ENCODE measurements at places on chromosomes 2 and 18.

GRCh38 chr2:9092383-9093282, 89.1 kb upstream of the MBOAT2 start:
- no peaks in the 10 kb centered on the region for H3K36me3 ChIP-seq
- H3K27me3 ChIP-seq, result no peaks in the 10 kb centered on the region
- no peak overlapping the region for H3K27ac ChIP-seq
- H3K4me3 ChIP-seq, result no peak overlapping the region
- H3K4me1 ChIP-seq, result no peaks in the 10 kb centered on the region
- no peak for DNase-seq

DNA sequence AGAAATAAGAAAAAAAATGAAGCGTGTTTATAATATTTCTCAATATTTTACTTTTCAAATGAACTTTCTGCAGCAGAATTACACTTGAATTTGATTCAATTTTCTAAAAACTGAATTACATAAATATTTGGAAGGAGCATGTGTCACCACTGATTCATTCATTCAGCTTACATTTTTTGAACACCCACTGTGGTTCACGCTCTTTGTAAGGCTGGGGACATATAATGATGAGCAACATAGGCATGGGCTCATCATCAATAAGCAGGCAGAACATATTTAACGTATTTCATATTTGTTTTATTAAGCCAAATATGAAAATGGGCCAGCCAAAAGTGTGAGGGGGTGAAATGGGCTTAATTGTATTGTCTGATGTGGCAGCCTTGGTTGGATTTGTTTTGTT, 209.1 kb downstream of the CTNNA2 start:
- no peaks in the 10 kb centered on the region for H3K27me3 ChIP-seq
- no peaks in the 10 kb centered on the region for H3K4me1 ChIP-seq
- H3K36me3 ChIP-seq, result no peaks in the 10 kb centered on the region
- no peak for DNase-seq
- no peak overlapping the region for H3K27ac ChIP-seq

DNA sequence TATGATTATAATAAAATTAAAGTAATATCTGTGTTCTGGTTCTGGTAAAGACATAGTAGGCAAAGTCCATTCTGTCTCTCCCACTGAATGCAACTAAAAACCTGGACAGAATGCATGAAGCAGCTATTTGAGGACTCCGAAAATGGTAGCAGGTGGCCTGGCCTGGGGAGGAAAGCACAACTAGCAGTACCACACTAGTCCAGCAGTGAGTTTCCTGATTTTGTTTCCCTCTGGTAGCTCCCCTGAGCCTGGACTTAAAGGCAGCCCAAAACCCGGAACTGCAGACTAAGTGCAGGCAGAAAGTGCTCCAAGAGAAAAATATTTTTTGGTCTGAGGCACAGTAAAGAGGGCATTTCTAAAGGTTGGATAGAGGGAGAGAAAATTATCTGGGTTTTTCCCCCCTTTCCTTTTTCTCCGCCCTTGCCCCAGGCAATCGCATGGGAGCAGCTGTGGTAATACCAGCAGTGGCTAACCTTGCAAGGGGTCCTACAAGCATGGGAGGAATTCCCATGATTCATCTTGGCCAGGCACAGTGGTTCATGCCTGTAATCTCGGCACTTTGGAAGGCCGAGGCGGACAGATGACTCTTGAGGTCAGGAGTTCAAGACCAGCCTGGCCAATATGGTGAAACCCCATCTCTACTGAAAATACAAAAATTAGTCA, 32.3 kb downstream of the ASXL2 start:
- H3K4me1 ChIP-seq, result peaks cover 2% of the 10 kb centered on the region
- H3K36me3 ChIP-seq, result 0 out of 2 replicates have a peak, but pooled peaks cover 4% of the 10 kb centered on the region
- no peak for DNase-seq
- H3K27ac ChIP-seq, result no peak overlapping the region
- H3K4me3 ChIP-seq, result no peak overlapping the region

DNA sequence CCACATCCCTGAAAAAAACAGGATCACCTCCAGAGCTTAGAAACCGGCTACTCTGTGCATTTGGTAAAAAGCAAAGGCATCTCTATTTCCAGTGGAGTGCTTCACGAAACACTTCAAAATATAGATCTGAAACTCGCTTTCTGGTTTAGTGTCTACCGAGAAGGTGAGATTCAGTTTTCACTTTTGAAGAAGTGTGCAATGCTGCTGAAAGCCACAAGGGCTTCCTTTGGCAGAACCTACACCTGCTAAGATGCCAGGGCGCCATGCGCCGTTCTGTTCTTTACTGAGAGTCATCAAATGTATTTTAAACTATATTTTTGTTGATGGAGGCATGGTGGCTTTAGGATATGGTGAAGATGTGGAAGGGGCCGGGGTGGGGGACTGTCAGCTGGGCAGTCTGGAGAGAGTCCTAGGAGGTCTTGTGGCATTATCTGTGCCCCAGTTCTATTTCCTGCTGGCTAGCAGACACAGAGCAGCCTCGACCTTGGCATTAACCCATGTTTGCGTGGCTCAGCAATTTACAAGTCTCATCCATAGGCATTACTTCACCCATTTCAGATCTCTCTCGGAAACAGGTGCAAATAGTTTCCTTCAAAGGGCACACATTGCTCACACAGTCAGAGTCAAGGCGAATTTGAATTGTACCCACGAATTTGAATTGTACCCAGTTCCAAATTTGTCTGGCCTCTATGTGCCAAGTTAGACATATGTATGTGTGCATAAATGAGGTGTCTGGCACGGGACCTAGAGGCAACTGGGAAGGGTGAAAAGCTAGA, 46.7 kb upstream of the KCNF1 start:
- no peak overlapping the region for H3K27ac ChIP-seq
- H3K4me3 ChIP-seq, result no peak overlapping the region
- peaks cover 5% of the 10 kb centered on the region for H3K27me3 ChIP-seq
- no peaks in the 10 kb centered on the region for H3K4me1 ChIP-seq
- no peaks in the 10 kb centered on the region for H3K36me3 ChIP-seq

GRCh38 chr2:74146929-74147726, 584 bp downstream of the BOLA3 start:
- H3K4me1 ChIP-seq, result peaks cover 10% of the 10 kb centered on the region
- DNase-seq, result no peak
- no peaks in the 10 kb centered on the region for H3K27me3 ChIP-seq
- H3K36me3 ChIP-seq, result peaks cover 5% of the 10 kb centered on the region
- H3K27ac ChIP-seq, result peak overlapping the region; percentile 86
- H3K4me3 ChIP-seq, result peak overlapping the region; percentile 82

DNA sequence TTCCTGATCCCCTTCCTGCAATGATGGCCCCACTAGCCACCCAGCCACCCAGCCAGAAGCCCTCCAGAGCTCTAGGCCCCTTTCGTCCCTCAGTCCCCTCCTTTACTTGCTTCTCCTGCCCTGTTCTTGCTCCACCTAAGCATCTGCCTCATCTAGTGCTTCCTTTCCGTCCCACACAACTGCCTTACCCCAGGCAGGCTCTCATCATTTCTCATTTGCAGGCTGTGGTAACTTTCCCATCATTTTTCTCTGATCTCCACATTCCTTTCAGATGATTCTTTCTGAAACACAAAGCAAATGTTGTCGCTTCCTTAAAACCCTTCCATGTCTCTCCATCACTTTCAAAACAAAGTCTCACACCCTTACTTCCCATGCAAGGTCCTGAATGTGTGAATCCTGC, 459.8 kb downstream of the METTL4 start:
- DNase-seq, result no peak
- H3K36me3 ChIP-seq, result no peaks in the 10 kb centered on the region
- H3K4me1 ChIP-seq, result no peaks in the 10 kb centered on the region
- H3K27me3 ChIP-seq, result no peaks in the 10 kb centered on the region
- H3K4me3 ChIP-seq, result no peak overlapping the region
